BE2C (cell line): ENCODE measurements at places on chromosomes 6 and 20.

DNA sequence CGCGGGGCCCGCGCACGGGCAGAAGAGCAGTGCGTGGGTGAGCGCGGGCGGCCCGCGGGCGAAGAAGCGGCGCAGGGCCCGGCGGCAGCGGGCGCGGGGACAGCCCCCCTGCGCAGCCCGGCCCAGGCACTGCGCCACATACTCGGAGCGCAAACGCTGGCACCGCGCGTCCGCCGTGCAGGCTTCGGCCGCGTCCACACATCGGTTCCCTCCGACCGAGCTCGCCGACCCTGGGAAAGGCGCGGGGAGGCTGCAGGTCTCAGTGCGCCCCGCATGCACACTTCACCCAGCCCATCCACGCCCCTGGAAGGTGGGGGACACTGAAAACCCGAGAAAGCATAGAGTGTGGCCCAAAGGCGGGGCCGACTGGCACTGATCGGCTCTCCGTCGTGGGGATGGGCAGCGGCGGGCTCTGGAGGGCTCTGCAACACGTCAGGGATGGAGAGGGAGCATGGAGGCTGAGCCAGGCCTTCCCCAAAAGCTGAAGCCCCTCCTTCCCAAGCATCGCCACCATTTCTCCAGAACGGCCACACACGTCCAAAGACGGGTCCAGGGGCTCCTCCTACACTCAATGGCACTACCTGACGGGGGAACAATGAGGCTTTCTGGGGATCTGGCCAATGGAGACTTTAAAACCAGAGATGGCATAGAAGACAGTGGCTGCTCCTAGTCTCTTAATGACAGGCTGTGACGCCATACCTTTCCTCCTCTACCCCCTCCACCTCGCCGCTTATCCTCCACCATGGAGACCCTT, 2.0 kb downstream of the GFRA4 start:
- DNase-seq, result no peak

GRCh38 chr6:153183925-153184324, 52.8 kb upstream of the RGS17 start:
- no peak for DNase-seq

DNA sequence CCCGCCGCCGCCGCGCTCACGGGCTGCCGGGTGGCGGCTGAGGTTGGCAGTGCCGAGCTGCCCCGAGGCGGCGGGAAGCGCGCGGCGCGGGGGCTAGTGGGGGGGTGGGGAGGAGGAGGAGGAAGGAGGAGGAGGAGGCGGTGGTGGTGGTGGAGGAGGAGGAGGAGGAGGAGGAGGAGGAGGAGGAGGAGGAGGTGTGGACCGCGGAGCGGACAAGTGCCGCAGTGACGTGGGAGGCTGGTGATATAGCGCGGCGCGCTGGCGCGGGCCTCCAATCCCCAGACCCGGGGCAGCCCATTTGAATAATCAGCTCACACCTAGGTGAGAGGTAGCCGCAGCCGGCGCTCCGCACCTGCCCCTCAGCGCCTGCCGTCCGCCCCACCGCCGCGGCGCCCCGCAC, at the start of gene FOXA2:
FOXA2 (minus strand) TSS at position 51 of the 400 bp plus-strand sequence. CDS start 294 bp downstream, outside the sequence.
- DNase-seq, result no peak

- no peak for DNase-seq
These were observed 27.8 kb upstream of the TMEM14A start for GRCh38 chr6:52643158-52643557.

DNA sequence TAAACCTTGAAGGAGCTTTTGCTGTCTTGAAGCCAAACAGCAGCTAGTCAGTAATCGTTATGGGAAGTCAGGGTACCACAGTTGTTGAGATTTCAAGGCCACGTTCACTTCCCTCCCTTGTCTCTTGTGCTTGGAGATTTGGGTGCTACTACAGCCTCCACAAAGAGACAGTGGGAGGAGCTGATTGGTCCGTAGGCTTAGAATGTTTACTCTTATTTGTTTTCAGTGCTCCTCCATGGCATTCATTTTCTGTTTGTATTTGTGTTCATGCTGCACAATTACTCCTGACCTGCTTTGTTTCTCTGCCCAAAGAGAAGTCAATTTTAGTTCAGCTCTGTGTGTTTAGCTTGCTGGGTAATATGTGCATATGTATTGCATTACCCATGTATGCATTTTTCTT, 147.7 kb downstream of the PRL start:
- DNase-seq, result no peak

GRCh38 chr20:44291754-44292153, 19.2 kb downstream of the FITM2 start:
- DNase-seq, result no peak

DNA sequence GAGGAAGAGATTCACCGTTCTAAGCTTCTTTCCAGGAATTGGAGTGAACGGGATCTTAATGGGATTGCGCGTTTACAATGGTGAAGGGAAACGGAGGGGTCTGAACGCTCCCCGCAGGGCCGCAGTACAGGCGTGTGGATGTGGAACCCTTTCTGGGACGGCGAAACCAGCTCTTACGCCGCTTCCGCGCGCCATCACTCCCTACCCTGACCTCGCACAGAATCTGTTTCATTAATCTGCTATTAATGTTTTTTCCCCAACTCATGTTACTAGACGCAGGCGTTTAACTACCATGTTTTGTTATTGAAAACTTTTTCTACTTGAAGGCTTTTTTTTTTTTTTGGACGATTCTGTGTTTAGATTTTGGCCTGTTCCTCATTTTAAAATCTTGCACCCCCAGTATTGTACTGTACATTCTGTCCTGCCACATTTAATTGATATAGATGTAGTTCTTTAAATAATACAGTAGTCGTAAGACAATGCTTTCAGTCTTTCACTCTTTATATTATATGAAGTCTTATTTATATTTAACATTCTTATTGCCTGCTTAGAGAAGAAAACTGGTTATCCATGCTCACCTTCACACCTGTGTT, 696 bp upstream of the SUPT3H start:
- no peak for DNase-seq

- DNase-seq, result no peak
These were observed 1950.9 kb upstream of the DEFB115 start for GRCh38 chr20:29306390-29307072.

DNA sequence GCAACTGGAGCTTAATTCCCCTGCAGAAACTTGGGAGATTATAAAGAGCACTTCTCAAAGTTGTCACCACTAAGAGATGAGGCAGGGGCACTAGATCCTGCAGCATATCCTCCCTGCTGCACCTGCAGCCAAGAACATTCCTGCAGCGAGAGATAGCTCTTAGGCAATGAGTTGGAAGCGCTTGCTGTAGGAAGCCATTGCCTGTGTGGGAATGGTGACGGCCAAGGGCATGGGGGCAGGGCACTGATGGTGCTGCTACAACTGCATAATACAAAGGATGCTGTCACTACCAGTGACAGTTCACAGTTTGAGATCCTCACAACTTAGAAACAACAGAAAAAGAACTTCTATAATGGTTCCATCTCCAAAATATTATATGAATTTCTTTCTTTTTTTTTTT, 89.9 kb downstream of the CDS2 start:
- no peak for DNase-seq

GRCh38 chr6:13360671-13361540, 32.6 kb upstream of the TBC1D7 start:
- DNase-seq, result no peak

DNA sequence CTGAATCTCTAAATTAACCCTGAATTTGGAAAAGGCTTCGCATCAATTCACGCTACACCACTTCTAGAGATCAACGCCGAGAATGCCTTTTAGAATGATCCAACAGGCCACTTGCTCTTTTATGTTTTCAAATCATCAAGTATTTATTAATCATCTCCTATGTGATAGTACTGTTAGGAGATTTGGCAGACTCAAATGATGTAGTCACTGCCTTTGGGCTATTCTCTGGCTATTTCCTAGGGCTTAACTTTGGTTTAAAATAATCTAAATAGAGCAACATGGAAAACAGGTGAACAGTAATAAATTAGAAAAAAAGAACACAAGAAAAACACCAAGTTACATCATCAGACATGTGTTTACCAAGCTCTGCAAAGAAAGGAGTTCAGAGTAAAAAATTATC, 140.3 kb downstream of the TENT5A start:
- no peak for DNase-seq

DNA sequence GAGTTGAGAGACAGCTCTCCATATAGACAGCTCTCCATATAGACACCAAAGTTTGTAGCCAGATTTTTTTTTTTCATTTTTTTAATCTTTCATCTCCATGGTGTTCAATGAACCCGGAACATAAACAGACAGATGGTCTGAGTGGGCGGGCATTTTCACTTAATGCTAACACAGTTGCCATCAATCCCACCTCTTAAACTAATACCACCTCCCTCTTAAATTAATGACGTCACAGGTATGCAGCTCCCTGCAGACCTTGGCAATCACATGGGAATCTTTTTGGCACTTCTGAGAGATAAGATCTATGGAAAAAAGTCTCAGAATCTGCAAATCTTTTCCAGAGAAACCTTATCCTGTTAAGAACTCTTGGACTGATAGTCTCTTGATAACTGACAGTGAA, 43.2 kb downstream of the PFDN4 start:
- DNase-seq, result no peak

DNA sequence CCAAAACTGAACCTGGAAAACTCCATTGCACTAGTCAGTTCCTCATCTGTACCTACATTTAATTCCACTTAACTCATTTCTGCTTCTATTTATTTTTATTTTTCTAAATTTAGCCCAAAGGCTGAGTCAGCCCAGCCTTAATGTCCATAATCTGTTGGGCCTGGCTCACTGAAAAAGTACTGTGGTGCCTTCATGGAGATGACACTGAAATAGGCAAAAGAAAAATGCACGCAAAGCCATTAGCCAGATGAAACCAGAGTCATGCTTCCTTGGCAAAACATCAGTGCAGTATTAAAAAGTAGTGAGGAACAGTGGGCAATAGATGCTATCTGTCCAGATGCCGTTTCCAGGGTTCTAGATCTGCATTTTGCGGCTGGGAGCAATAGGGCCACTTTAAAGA, 14.7 kb upstream of the PLCB4 start:
- peak; percentile 24 for DNase-seq

- no peak for DNase-seq
These were observed 12.3 kb upstream of the MTG2 start for GRCh38 chr20:62170536-62170935.

GRCh38 chr6:829656-830055, 136.7 kb upstream of the EXOC2 start:
- no peak for DNase-seq

- peak; percentile 41 for DNase-seq
These were observed 58.2 kb downstream of the DNAH8 start for GRCh38 chr6:38773338-38773737.

DNA sequence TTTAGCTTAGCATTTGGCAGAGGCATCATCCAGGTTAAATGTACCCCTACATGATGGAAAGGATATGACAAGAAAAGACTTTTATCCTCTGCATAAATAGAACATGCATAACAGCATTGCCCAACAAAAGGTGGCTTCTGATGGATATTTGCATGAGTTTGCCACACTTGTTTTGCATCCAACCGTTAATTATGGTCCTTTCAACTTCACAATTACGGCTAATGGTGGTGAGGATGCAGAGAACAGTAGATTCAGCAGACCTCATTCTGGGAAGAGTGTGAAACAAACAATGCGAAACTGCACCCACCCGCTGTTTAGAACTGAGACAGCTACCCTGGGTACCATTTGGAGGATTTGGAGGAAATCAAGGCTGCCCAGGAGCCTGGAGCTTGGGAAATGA, 690.9 kb upstream of the CHD6 start:
- DNase-seq, result no peak

- DNase-seq, result no peak
These were observed 4.6 kb upstream of the PFDN4 start for GRCh38 chr20:54203281-54203680.

DNA sequence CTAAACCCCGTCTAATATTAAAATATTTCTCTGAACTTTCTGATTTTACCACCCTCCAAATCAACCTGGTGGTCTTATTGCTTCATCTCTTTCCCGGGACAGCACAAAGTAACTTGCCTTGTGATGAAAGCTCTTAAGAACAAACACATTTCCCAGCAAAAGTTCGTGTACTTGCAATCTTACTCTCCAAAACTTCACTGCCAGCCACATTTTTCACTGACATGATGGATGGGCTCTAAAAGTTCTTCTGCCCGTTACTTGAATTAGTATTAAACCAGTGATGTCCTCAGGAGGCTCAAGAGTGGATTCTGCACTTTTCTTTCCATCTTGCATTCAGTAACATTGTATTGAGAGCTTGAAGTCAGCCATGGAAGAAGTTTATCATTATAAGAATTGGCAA, 731.6 kb upstream of the GJE1 start:
- DNase-seq, result no peak
